Fibroblast of skin of scalp (primary cell): ENCODE measurements at places on chromosomes 2 and 18.
A peak's percentile ranks its signal among the peaks of the same experiment; 100 is the strongest.

DNA sequence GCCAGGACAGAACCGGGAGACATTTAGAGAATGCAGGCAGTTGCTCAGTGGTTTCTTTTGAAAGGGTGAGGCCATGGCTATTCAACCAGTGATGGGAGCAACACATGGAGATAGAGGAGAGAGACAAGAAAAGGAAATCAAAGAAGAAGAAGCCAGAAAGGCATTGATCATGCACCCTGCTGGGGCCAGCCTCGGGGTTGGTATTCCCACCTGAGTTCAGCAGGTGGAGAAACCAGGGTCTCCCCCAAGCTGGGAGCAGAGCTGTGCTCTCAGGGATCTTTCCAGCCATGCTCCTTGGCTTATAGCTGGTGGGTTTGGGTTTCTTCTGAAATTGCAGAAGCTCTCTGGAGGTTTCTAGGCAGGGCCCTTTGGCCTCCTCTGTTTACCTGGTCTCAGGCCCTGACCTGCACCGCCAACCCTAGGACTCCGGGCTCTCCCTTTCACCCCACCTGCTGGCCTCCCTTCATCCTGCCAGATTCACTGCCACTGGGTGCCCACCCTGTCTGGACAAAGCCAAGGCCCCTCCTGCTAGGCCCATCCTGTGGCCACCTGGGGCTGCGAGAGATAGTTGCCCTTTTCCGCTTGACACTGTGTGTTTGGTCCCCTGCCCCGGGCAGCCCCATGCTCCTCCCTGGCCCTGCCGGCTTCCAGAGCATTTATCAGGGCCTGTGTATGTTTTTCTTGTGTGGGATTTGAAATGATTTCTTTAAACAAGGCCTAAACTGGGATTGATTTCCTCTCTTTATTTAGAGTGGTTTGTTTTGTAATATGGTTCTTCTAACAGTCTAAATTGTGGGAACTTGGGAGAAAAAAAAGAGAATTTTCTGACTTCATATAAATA is 126.7 kb downstream of the DDX1 start:
- DNase-seq: no peak

DNA sequence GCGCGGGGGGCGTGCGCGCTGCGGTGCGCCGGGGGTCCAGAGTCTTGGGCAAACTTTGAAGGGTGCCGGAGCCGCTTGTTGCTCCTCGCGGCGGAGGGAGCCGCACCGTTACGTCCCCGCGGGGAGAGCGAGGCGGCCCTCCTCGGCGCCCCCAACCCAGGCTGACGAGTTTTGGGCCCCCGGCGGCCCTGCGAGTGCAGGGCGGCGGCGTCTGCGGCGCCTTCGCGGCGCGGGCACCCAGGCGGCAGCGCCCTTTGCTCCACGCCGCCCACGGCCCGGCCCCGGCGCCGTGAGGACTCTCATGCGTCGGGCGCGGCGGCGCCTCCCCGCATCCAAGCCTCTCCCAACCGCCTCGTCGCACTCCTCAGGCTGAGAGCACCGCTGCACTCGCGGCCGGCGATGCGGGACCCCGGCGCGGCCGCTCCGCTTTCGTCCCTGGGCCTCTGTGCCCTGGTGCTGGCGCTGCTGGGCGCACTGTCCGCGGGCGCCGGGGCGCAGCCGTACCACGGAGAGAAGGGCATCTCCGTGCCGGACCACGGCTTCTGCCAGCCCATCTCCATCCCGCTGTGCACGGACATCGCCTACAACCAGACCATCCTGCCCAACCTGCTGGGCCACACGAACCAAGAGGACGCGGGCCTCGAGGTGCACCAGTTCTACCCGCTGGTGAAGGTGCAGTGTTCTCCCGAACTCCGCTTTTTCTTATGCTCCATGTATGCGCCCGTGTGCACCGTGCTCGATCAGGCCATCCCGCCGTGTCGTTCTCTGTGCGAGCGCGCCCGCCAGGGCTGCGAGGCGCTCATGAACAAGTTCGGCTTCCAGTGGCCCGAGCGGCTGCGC is 814 bp downstream of the FZD7 start:
- DNase-seq: peak; percentile 35

- no peak for DNase-seq
These were observed 61.8 kb downstream of the SEMA4F start for GRCh38 chr2:74715880-74716279.

DNA sequence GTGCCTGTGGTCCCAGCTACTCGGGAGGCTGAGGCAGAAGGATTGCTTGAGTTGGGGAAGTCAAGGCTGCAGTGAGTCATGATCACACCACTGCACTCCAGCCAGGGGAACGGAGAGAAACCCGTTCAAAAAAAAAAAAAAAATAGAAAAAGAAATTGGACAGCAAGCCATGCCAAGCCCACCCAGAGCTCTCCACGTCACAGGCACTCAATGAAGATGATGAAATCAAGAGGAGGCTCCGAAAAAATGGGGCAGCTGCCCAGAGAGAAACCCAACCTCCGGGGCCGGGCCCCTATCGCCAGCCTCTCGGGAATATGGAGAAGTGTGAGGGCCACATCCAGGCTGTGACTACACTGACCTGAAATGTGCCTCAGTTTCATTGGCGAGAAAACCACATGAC is 40.0 kb downstream of the BIN1 start:
- peak; percentile 70 for DNase-seq

GRCh38 chr18:63140038-63140450 is 179.5 kb downstream of the BCL2 start:
- DNase-seq: no peak

DNA sequence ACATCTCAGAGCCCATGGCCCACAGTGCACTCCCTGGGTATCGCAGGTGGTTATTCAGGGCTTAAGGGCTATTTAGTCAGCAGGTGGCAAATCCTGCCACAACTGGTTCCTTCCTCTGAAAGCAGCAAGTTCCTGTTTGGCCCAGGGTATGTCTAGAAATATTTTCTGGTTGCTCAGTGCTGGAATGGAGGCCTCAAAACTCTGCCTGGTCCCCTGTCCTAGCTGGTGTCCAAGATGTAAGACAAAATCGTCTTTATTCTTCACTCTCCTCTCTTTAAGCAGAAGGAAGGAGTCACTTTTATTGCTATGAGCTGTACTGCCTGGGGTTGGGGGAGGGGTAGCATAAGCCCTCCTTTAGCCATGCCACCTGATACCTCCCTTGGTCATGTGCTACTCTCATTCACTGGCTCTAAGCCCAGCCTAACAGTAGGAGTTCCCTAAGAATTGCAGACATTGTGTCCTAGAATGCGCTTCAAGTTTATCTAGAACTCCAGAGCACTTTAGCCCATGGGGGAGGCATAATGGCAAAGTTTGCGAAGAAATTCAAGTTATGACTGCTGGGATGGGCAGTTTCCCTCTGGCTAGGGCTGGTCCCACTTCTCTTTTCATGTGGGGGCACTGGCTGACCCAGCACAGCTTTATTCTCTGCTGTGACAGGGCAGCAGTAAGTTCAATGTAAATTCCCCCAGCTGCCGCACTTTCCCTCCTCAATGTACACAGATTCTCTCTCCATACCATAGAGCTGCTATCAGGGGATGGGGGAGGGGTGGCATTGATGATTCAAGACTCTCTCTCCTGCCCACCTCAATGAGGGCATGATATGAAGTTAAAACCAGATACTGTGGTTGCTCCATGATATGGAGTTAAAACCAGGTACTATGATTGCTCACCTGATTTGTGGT is 27.1 kb upstream of the CWC22 start:
- DNase-seq: peak; percentile 79

DNA sequence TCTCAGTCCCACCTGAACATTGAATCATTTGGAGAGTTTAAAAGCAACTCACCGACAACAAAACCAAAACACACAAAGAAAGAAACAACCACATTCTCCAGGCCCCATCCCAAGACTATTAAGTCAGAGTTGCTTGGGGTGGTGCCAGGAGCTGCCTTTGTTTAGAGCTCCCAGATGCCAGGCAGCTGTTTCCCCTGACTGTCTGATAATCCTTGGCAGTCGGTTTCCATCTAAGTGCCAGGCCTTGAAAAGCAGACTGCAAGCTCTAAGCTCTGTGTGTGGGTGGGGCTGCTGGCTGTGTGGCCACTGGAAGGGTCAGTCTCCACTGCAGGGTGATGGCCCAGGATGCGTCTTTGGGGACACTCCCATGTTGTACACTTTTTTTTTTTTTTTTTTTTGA is 255.3 kb upstream of the AGAP1 start:
- DNase-seq: peak; percentile 39

DNA sequence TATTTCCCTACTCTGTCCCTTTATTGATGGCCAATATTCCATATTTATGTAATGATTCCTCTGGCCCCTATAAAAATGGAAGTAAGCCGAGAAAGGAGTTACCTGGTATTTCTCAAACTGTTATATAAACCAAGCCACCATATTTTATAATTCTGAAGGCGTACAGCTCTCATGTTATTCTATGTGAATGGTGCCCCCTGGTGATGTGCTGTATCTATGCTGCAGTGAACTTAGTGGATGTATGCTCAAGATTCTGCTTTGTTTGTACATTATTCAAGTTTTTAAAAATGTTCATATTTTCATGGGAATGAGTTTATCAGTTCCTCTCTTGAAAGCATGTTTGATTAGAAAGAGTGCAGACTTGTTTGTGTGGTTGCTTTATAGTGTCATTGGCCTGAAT is 194.5 kb upstream of the LRRTM1 start:
- peak; percentile 66 for DNase-seq

DNA sequence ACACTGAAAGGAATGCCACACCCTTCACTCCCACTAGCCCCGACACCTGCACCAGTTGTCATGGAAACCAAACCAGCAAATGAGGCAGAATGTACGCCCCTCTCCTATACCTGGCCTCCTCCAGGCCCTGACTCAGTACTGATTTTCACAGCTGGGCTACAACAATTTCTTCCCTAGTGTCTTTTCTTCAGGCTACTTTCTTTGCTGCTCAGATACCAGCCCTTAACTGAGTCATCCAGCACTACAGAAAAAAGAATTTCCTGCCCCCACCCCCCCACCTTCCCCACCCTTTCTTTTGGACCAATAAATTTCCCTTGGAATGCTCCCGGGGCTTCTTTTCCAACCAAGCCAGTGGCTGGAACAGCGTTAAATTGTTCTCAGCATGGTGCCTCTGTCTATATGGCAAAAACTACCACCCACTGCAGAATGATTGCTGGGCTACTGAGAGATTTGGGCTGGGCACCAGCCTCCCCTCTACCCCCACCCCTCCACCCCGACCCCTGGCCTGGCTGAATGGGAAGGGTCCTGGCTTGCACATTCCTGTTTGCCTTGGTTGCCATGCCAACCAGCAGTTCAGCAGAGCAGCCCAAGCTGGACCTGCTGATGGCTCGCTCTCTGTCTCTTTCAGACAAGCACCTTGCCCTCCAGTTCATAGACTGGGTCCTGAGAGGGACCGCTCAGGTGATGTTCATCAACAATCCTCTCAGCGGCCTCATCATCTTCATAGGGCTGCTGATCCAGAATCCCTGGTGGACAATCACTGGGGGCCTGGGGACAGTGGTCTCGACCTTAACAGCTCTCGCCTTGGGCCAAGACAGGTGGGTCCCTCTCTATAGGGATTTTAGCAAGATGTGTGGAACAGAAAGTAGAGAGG is 11.3 kb downstream of the SLC14A2 start:
- peak; percentile 85 for DNase-seq

GRCh38 chr2:46610021-46610420 is 130.7 kb downstream of the TMEM247 start:
- DNase-seq: no peak

- no peak for DNase-seq
These were observed 21.1 kb downstream of the KIF5C start for GRCh38 chr2:148896136-148896535.

DNA sequence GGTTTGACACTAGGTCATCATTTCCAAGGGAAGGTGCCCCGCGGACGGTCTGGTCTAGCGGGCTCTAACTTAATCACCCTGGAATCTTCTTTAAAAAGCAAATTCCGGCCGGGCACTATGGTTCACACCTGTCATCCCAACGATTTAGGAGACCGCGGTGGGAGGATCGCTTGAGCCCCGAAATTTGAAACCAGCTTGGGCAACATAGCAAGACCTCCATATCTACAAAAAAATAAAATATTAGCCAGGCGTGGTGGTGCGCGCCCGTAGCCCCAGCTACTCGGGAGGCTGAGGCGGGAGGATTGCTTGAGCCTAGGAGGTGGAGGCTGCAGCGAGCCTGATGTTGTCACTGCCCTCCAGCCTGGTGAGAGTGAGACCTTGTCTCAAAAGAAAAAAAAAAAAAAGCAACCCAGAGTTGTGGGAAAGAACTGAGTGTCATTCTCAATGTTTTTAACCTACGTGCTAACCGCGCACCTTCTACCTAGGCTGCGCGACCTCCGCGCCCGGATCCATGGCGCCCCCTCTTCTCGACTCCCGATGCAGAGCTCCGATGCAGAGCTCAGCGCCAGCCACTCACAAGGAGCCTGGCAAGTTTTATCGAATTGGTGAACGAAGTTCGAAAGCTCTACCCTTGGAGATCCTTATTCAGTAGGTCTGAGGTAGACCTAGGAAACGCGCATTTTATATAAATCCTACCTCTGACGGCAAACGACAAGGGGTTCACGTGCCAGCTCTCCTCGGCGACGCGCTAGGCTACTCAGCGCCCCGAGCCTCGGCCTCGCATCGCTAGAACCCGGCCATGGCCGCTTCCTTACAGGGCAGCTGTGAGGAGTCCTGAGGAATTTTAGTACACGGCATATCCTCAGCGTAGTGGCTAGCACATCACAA is 888 bp upstream of the TWSG1 start:
- no peak for DNase-seq

DNA sequence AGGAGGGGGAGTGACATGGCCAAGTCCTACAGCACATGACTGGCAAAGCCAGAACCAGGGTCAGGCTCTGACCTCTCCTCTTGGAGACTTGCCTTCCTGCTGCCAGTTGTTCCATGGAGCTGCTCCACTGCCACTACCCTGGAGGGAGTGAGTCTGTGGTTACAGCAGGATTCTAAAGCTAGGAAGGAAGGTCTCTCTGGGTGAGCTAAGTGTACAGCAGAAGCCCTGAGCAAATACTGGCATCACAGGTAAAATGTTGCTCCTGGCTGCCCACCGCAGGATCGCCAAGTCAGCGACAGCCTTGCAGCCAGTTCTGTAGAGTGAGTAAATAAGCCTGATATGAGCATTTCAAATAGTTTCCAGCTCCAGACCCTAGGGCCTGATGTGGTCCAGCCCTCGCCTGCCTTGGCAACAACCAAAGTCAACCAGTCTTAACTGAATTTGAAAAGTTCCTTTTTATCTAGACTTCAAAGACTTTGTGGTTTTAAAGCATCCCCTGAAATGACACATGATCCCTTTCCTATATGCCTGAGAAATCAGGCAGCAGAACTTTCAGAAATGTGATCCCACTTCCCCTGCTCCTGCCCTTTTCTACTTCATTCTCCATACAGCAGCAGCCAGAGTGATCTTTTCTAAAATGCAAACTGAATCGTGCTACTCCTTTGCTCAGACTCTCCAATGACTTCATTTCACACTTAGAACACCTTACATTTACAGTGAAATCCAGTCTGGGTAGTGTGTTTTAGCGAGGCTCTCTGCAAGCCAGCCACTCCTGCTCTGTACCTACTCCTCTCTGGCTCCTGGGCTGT is 114.3 kb downstream of the MGAT5 start:
- peak; percentile 5 for DNase-seq

DNA sequence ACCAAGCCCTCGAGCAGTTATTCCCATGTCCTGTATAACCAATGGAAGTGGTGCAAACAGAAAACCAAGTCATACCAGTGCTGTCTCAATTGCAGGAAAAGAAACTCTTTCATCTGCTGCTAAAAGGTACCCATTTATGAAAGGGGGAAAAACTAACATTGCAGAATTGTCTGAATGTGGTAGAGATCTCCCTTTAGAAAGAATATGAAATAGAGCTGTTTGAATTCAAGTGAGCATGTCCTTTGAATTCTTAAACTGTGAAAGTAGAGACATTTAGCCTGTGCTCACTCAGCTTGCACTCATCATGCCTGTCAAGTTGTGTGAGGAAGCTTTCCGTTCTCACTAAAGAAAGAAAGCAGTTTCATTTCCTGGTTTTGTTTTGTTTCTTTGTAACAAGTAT is 87.4 kb downstream of the EML4 start:
- DNase-seq: no peak

GRCh38 chr2:71685941-71686611 is 232.7 kb downstream of the DYSF start:
- DNase-seq: no peak
